RWPE2 (cell line): ENCODE measurements at places on chromosomes 7 and 10.

GRCh38 chr10:88316292-88316861 lies 266.7 kb downstream of the RNLS start:
- no peak for DNase-seq

GRCh38 chr10:61971003-61971325 lies 69.5 kb downstream of the ARID5B start:
- DNase-seq = no peak

GRCh38 chr7:21218155-21218554 lies 209.7 kb upstream of the SP4 start:
- DNase-seq = no peak

DNA sequence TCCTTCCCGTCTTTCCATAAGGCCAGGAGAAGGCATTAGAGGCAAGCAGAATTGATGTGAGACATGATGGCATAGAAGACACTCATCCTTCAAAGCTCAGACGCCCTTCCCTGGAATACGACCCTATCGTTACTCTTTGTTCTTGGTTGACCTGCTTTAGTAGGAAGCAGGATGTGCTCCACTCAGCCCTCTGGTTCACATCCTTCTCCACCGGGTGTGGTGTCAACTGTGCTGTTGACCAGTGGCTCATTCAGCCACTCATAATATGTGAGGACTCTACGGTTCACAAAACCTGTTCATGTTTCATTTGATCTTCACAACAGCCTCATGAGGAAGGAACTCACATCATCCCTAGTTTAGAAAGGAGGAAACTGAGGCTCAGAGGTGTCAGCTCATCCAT lies 47.1 kb downstream of the ADRA2A start:
- DNase-seq = no peak

GRCh38 chr10:14008740-14009080 lies 322.0 kb downstream of the FRMD4A start:
- DNase-seq = no peak

GRCh38 chr7:138878856-138879255 lies 80.9 kb upstream of the ATP6V0A4 start:
- DNase-seq = no peak

DNA sequence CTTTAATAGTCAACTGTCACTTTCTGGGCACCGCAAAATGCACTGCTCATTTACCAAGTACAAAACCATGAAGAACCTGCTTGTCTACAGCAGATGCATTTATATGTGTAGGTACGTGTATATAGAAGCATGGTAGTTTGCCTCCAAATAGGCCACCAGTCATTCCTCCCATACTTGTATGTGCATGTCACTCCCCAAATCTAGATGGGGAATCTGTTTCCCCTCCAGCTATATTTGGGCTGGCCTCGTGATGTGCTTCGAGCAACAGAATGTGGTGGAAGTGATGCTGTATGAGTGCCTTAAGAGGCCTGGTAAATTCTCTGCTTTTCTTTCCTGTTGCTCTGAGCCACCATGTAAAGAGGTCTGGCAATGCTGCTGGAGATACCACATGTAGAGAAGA lies 47.1 kb downstream of the PSMC2 start:
- DNase-seq = no peak

DNA sequence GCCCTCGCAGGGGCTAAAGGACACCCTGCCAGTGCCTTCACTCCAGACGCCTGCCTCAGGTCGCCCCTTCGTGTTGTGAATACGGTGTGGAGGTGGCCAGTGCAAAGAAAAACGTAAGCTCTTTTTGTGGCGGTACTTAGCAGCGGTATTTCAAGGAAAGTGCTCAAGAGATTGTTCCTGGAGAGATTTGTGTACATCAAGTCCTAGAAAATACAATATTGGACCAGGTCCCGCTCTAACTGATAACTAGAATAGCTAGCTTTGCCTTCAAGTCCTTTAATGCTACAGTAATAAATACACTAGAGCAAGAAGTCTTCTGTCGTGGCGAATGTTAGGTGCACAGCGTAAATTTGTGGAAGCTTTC lies 689 bp downstream of the PLCE1 start:
- DNase-seq = no peak

DNA sequence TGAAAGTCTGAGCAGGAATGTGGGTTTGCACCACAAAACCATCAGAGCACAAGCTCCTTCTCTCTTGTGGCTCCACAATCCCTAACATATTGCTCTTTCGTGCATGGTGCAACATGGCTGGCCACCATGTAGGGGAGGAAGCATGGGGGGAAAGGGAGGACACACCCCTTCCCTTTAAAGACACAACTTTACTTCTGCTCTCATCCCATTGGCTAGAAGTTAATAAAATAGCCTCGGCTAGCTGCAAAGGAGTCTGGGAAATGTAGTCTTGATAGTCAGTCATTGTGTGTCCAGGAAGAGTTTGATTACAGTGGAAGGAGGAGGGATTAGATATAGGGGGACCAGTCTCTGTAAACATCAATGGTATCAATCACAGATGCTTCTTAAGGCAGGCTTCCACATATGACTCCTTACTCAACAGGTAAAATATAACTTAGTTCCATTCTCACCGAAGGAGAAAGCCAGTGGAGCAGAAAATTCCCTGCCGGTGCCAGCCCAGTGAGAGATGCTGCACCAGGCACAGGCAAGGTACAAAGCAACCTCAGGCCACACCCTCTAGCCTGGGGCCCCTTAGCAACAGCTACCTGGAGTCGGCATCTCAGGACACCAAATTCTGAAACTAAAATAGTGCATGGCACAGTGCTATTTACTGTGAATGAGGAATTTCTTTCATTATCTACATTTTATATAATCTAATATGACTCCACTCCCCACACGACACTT lies 124.7 kb upstream of the CTBP2 start:
- DNase-seq = no peak

DNA sequence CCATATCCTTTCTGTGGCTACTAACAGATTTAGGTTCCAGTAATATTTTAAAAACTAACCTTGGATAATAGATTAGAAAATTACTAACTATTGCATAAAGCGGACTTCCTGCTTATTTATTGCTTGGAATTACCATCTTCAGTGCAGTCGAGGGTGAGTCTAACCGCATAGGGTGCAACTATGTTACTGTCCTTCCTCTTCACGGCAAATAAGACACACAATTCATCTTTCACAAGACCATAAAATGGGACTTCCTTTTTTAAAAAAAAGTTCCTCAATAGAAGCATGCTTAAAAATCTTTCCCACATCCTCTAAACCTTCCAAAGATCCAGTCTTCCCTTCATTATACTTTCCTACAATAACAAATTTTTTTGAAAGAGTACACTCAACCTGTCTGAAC lies 2.1 kb downstream of the SLC25A40 start:
- no peak for DNase-seq
